ENCODE measurements at places on chromosomes 12 and 14. TPM values are rescaled to one million over a fixed set of nuclear protein-coding genes. Genes with fewer than 3 reads are reported as not detected.

Gene A2ML1
- polyA plus RNA-seq = 3.8 TPM

Gene GAS2L3
- 9.0 TPM for polyA plus RNA-seq

Gene PMCH
- polyA plus RNA-seq = 1.1 TPM

Gene GALNT4
- polyA plus RNA-seq = 1.1 TPM

Gene ANO4
- 1.7 TPM for polyA plus RNA-seq

Gene DNAJC22
- polyA plus RNA-seq = not detected
